ENCODE measurements at places on chromosomes 6 and 20.

DNA sequence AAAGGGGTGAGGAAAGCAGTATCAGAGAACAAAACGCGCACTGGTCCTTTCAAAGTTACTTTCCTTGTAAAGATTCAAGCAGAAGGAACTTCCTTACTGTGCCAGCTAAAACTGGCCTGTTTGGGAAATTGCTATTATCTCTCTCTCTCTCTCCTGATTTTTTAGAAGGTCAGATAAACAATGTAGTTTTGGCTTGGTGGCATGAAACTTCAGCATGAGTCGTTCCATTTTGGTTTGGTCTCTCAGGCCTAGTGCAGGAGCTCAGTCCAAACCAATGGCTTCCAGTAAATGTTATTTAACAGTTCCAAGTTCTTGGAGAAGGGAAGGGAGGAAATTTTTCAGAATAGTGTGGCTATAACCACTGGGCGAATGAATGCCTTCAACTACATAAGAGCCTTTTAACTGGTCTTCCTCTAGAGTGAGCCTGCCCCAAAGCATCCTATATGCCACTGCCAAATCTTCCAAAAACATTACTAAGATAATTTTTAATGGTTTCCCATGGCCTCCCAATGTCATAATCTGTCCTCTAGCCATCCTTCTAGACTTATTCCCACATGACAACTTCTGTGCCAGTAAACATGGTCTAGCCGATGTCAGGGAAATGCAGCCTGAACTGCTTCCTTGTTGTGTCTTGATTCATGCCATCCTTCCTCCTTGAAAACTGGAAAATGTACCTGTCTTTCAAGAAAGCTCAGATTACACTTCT lies 9.1 kb upstream of the SNX9 start:
- DNase-seq: no peak

GRCh38 chr6:71496018-71496721 lies 207.6 kb downstream of the OGFRL1 start:
- DNase-seq: no peak

DNA sequence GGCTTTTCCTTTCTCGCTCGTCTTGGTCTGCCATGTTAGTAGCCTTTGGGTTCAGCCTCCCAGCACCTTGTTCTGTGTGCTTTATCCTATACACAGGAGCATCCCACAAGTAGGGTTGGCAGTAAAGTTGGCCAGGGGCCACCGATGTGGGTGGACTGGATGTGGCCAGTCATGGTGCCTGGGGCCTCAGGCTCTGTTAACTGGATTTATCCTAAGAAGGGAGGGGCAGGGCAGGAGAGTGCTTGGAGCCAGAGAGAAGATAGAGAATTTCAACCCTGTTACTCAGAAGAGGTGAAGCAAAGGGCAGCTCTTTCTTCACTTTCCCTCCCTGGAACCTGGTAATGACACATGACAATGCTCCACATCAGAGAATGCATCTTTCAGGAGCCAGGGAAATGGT lies 14.1 kb upstream of the SIRPB2 start:
- DNase-seq: no peak

DNA sequence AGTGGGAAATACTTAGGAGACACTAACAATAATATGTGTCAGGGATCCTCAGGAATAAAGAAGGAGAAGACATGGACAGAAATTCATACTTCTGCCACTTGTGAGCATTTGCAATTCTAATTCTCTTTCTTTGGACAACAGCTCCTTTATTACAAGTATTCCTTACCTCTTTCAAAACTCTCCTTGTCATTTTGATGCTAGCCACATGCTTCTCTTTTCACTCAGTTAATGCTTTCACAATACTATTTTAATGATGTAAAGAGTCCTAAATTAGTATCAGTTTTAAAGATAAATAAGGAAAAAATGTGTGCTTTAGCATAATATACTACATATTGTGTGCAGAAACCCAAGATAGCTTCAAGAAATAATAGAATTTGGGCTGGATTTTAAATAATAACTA lies 62.5 kb downstream of the AHI1 start:
- DNase-seq: no peak

DNA sequence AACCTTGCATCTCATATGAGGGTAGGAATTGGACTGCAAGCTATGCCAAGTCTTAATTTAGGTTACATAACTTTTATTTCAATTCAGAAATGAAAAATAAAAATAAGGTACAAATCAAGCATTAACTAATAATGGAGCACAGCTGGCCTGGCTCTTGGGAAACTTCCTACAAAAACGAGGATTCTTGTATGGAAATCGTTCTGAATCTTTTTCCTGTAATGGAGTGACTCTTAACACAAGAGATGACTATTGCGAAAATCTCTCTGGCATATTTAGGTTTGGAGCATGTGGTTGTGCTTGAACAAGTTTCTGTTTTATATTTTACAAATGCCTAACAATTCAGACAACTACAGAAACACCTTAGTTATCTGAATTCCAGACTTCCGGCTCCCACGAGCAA lies 34.0 kb upstream of the PI16 start:
- no peak for DNase-seq

- DNase-seq: no peak
Observed at GRCh38 chr6:21181866-21182265, 411.7 kb upstream of the SOX4 start.

- DNase-seq: no peak
Observed at GRCh38 chr6:40732878-40733277, 145.7 kb upstream of the LRFN2 start.

- no peak for DNase-seq
Observed at GRCh38 chr20:49631061-49631716, 63.3 kb upstream of the PTGIS start.

DNA sequence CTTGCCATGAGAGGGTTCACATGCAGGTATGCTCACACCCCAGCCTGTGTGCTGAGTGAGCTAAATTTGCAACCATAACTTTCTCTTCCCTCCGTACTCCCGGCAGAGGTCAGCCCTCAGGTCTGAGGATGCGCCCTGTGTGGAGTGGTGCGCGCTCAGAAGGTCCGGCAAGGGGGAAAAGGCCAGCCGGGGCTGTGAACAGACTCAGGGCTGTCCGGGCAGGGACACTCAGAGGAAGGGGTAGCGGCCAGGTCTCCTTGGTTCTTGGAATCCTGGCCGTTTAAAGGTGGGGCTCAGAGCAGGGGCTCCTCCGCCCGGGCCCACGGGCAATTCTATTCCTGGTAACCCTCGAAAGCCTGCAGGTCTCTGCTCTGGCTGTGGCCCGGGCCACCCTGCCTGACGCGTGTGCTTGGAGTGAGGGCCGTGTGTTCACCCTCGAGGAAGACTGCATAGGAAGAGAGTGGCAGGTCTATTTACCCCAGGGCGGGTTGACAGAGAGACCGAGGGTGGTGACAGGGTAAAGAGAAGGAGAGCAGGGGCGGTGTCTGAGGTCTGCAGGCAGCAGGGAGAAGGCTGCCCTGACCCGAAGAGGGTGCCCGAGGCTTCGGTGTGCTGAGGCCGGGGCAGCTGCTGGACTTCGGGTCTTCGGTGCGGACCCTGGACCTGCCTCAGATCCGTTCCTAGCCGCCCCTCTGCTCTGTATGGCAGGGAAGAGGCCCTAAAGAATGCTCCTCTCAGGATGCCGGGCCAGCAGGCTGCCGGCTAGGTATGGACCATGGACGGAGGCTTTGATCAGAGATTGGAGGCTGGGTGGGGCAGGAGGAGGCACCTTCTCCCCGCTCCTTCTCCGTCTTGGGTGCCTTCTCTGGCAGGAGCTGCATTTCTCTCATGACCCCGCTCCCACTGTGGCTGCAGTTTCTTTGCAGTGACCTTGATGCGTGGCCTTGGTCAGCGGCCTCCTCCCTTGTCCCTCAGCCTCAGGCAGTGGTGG lies 131.1 kb upstream of the ARMC2 start:
- no peak for DNase-seq

GRCh38 chr6:165042912-165043311 lies 266.5 kb downstream of the C6orf118 start:
- DNase-seq: no peak

- no peak for DNase-seq
Observed at GRCh38 chr6:18090349-18090786, 32.1 kb downstream of the NHLRC1 start.

DNA sequence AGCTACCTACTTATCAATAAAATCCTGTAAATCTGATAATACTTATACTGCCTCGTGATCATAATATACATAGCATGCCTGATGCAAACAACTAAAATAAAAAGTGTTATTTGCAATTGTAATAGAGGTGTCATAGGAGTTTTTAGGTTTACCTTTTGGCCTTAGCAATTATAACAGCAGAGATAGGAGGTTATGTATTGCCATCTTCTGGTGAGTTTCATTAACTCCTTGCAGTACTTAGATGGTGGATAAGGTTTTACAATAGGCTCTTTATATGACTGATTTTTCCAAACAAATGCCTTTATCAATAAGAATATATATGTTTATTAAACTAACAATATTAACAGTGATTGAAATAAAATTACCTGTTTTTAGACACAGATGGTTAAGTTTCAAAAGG lies 27.8 kb upstream of the MYCT1 start:
- no peak for DNase-seq

DNA sequence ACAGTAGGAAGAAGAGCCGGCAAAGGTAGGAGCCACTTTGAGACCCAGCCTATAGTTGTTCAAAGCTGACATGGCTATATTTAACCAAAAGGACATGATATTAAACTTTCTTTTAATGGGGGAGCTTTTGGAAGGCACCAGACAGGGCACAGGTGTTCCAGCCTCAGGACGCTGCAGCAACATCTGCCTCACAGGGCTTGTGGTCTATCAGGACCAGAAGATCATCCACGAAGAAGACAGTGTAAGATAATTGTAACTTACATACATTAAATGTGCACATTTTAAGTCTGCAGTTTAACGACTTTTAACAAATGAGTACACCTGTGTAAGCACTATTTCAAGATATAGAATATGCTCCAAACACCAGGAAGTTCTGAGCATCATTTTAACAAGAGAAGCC lies 168.2 kb upstream of the PMEPA1 start:
- DNase-seq: no peak

- DNase-seq: no peak
Observed at GRCh38 chr6:48490658-48491057, 379.7 kb upstream of the PTCHD4 start.

GRCh38 chr6:157728183-157728881 lies 94.7 kb upstream of the SNX9 start:
- DNase-seq: no peak

DNA sequence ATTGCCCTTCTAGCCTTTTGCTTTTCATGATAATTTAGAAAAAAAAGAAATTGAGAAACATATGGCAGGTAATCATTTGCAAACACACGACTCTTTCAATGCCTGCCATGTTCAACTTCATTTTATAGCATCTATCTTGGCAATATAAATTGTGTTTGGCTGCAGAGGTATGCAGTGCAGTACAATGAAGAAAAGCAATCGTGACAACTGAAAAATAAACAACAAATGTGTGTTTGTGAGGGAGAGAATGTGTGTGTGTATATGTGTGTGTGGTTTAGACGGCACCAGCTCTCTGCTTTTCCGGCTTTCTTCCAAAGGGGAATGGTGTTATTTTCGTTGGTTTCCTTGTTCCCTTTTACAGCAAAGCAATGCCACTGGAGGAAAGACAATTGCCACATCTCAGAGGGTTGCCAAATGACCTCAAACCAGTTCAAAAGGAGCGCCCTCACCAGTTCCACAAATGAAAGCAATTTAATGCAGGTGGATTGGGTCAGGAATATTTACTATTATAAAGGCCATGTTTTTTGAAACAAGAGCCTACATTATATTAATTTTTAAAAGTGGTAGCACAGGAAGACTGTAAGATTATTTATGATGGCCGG lies 587.2 kb downstream of the PRKN start:
- DNase-seq: no peak

- no peak for DNase-seq
Observed at GRCh38 chr20:18635380-18635779, 47.5 kb downstream of the DTD1 start.

- no peak for DNase-seq
Observed at GRCh38 chr6:35445691-35446090, 6.4 kb upstream of the FANCE start.

DNA sequence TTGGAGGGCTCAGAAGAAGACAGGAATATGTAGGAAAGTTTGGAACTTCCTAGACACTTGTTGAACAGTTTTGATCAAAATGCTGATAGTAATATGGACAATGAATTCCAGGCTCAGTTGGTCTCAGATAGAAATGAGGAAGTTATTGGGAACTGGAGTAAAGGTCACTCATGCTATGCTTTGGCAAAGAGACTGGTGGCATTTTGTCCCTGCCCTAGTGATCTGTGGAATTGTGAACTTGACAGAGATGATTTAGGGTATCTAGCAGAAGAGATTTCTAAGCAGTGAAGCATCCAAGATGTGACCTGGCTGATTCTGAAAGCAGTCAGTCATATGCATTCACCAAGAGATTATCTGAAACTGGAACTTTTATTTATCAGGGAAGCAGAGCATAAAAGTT lies 45.1 kb downstream of the FRK start:
- DNase-seq: no peak

DNA sequence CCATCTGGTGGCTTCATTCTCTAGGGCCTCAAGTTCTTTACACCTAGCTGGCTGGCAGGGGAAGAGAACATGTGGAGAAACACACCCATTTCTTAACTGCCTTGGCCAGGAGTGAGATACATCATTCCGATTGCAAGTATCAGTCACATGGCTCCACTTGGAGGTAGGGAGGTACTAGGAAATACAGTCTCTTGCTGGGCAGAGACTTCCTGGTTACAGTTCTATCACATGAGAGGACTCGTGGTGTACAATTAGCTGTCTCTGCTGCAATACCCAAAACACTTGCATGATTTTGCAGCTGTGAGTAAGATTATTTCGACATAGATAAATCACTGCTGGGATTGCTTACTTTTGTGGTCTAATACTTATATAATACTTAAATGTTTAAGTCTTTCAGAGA lies 51.1 kb downstream of the GTF2H5 start:
- no peak for DNase-seq

DNA sequence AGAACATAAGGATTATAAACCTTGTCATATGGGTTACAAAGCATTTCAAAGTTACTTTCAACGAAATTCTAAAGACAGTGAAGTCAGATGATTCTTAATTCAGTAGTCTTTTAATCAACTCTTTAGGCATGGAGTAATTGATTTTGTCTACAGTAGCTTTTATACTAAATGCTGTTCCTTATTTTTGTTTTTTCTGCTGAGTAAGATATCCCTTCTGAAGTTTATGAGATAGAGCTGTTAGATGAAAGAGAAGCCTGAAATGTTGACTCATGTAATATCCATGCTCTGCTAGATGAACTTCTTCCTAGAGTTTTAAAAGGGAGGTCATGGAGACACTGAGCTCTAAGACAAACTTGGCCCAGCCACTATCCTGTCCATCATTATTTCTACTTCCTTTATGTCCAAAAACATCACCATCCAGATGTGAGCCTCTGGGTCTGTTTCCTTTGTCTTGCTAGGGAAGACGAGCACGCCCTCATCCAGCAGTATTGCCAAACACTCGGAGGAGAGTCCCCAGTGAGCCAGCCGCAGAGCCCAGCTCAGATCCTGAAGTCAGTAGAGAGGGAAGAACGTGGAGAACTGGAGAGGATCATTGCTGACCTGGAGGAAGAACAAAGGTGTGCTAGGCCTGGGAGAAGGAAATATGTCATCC lies 550.3 kb downstream of the UTRN start:
- no peak for DNase-seq

All from stimulated activated CD8-positive, alpha-beta memory T cell treated with anti-CD3 and anti-CD28 coated beads, Interleukin-7, amount 100 ng/mL, for 1 hour (primary cell).